Amniotic stem cell (primary cell): ENCODE measurements at places on chromosomes 6 and 20.
A peak's percentile ranks its signal among the peaks of the same experiment; 100 is the strongest.

- no peak for DNase-seq
Measured at GRCh38 chr6:135025775-135026174, 28.8 kb downstream of the HBS1L start.

DNA sequence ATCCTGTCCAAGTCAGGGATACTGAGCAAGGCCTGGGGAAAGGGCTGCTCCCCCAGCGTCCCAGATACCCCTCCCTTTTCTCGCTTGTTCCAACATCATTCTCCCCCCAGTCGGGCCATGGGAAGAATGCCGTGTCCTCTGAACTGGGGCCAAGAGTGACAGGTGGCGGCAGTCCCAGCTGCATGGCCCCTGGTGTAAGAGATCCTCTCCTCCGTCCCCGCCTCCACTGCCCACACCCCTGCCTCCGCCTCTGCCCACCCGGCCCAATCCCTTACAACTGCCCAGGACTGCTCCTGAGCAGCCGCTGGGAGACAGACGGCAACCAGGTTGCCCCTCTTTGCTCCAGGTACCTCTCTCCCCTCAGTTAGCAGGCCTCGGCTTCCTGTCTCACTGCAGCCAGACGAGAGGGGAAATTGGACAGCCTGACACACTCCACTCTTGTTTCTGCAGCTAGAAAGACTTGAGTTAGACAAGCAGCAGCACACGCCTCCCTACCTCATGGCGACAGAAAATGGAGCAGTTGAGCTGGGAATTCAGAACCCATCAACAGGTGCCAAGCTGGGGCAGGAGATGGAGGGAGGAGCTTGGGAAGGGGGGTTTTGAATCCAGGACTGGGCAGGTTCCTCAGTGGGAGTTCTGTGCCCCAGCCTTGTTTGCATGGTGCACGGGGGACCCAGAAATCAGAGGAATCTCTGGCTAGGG lies at the start of gene MYLK2:
Gene MYLK2 (plus strand): TSS at position 274 of the 702 bp plus-strand sequence. CDS start 225 bp downstream, at position 499.
- no peak for DNase-seq

DNA sequence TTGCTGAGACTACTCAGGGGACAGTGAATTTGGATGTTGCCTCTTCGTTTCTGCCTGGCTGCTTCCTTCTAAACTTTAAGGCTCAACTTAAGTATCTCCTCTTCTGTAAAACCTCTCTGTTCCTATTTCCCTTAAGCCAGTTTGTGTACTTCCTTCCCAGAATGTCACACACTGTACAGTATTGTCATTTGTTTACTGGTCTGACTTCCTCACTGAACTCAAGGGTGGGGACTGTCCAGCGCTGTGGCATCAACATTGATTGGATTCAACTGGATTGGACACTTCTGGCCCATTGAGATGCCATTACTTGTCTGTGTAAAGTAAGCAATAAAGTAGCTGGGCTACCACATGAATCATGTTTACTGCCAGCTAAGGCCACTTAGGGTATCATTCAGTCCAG lies 69.7 kb downstream of the ANKS1A start:
- DNase-seq, result no peak

- no peak for DNase-seq
Measured at GRCh38 chr20:17499041-17499440, 32.1 kb downstream of the BFSP1 start.

GRCh38 chr6:166996406-166996805 lies 2.8 kb upstream of the CEP43 start:
- no peak for DNase-seq

DNA sequence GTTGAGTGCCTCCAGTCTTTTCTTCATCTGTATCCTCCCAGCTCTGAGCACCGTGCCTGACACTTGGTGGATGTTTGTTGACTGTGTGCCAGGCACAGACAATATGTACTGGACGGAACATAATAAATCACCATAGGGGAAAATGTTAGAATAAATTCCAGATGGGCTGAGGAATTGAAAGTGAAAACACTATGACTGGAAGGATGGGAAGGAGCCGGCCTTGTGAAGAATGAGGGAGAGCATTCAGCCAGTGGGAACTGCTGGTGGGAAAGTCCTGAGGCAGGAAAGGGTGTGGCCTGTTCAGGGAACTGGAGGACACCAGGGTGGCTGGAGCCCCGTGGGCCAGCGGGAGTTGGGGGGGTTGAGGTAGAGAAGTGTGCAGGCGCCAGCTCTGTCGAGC lies 75.4 kb downstream of the MTHFD1L start:
- no peak for DNase-seq

GRCh38 chr6:99689916-99690685 lies 83.5 kb downstream of the PRDM13 start:
- no peak for DNase-seq

- DNase-seq, result no peak
Measured at GRCh38 chr6:56934876-56935275, 20.0 kb upstream of the BEND6 start.

DNA sequence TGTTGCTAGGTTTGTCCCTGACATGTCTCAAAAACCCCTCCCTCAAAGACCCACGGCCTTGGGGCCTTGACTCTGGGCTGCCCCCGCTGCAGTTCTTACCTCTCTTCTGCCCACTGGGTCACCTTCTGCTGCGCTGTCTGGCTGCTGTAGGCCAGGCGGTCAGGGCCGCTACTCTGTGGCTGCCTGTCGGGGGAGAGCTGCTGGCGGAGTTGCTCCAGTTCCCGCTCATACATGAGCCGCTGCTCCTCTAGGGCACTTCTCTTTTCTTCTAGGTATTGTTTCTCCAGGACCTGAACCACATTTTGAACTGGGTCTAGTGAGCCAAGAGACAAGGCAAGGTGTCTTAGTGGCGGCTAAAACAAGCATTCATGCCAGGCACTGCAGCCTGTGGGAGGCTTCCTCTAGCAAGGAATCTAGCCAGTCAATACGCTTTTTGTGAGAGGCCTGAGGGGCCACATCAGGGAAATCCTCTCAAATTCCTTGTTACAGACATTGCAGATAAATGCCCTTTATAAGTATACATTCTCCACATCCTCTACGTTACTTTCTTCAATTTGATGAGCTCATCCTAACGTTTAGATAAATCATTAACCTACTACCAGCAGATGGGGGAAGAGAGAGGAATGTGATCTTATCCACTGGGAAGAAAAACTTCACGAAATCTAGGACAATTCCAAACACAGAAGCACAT lies 110.3 kb upstream of the NUP153 start:
- no peak for DNase-seq

- DNase-seq, result no peak
Measured at GRCh38 chr20:19260412-19261090, 48.1 kb downstream of the SLC24A3 start.

GRCh38 chr6:146397638-146398037 lies 146.0 kb upstream of the RAB32 start:
- no peak for DNase-seq

DNA sequence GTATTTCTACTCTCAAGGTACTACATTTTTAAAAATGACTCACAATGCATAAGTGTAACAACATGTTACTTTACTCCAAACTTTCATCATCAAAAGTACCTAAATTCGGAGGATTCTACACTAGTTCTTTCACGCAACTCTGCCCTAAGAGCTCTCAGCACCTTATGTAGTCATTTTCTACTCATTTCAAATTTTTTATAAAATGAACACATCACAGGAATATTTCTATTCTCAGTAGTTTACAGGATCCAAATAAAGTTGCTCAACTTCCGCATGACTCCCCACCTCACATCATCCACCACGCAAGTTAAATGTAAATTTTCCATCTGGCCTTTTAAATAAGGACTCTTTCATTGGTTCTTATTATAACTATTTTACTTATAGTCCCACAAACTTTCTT lies 344.9 kb upstream of the MANEA start:
- DNase-seq, result no peak

GRCh38 chr20:10005885-10006284 lies 28.9 kb upstream of the ANKEF1 start:
- no peak for DNase-seq

GRCh38 chr20:60729135-60729900 lies 522.7 kb upstream of the CDH4 start:
- DNase-seq, result no peak

DNA sequence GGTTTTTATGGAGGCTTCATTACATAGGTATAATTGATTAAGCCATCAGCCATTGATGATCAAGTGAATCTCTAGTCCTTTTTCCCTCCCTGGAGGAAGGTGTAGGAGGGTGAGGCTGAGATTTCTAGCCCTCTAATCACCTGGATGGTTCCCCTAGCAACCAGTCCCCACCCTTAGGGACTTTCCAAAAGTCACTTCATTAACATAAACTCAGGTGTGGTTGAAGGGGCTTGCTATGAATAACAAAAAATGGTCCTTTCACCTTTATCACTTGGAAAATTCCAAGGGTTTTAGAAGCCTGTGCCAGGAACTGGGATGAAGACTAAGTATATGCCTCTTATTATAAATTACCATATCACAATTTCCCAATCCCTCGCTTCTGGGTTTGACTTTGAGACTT lies 40.4 kb downstream of the SMPDL3A start:
- no peak for DNase-seq

GRCh38 chr20:60467771-60468170 lies 509.5 kb downstream of the CDH26 start:
- no peak for DNase-seq

GRCh38 chr6:146850238-146850896 lies 251.6 kb downstream of the ADGB start:
- DNase-seq, result no peak

DNA sequence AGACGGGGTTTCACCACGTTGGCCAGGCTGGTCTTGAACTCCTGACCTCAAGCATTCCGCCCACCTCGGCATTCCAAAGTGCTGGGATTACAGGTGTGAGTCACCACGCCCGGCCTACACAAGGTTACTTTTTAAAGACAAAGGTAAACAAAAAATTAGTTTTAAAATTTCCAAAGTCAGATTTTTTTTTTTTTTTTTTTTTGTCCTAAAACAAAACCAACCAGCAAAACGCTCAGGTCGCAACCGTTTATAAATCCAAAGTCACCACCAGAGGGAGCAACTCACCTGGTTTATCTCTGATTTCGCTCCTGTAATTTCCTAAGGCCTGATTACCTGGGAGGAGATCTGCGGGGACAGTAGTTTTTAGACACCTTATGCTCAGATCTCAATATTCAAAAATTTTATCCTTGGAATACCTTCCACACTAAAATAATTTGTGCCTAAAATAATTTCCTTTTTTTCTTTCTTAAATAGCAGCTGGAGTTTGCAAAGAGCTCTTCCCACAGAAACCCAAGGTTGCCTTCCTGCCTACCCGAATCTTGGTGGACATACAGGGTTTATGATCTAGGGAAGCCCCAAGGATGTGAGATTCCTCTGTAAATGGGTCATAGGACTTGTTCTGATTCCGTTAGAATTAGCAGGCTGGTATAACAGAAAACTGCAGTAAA lies 19.8 kb upstream of the TREM1 start:
- DNase-seq, result peak; percentile 20

DNA sequence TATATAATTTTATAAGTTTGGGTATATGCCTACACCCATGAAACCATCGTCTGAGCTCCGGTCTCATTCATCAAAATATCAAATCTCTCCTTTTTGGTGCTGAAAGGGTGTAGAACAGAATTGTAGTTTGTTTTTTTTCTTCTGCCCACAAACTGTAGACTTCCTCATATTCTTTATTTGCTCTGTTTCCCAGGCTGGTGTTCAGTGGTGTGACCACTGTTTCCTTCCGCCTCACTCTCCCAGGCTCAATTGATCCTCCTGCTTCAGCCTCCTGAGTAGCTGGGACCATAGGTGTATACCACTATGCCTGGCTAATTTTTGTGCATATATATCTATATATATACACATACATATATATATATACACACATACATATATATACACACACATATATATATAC lies 139.6 kb upstream of the HCRTR2 start:
- no peak for DNase-seq

GRCh38 chr6:9646342-9647070 lies 768.4 kb downstream of the TFAP2A start:
- no peak for DNase-seq
